ENCODE measurements at places on chromosomes 6 and 20. TPM values are rescaled to one million over a fixed set of nuclear protein-coding genes. Genes with fewer than 3 reads are reported as not detected.

GRCh38 chr6:28807682-28808280, 116.0 kb downstream of the TRIM27 start:
- no peak for DNase-seq

GRCh38 chr6:116631379-116631990, 15.2 kb downstream of the RSPH4A start:
- DNase-seq = no peak

DNA sequence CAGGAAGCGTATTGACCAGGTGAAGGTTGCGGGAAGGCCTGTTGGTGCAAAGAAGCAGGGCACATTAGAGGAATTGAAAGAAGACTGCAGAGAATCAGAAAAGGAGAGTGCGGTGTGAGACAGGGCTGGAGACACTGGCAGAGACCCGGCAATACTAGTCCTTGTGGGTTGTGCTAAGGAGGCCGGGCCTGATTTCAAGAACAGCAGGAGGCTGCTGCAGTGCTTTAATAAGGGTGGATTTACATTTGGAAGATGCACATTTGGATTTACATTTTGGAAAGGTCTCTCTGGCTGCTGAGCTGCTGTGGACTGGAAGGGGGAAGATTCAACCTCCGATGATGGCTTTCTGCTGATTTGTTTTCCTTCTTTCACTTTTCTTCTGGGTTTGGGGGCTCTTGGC, 167.8 kb downstream of the SLC24A3 start:
- no peak for DNase-seq

DNA sequence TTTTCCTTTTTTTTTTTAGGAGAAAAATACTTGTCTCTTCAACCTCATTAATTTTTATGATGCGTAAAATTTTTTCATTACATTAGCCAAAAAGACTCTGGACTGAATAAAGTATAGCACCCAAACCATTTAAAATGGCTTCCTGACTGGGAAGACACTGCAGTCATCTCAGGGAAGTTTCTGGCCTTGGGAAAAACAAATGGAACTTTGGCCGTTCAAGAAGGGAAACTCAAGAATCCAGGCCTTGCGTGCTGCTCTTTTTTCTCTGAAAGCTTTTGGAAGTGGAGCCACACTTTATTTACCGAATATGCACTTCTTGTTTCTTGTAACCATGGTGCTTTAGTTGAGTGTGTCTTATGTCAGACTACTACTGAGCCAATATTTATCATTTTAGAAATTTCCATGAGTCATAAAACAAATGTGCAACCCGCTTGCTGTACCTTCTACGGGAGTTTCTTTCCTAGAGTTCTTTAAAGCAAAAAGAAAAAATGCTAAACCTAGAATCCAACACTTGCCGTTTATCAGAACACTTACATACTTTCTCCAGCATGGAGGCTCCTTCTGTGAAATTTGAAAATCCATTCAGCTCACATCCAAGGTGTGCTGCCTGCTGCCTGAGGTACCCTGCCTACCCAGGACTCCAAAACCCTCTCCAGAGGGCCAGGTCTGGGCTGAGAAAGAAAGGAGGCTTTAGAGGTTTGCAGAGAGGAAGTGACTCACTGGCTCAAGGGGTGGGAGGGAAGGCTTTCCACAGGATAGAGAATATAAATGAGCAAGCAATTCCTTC, 11.5 kb upstream of the DSTN start:
- no peak for DNase-seq

GRCh38 chr6:134517145-134517658, 199.3 kb upstream of the SGK1 start:
- DNase-seq = no peak

GRCh38 chr6:143592335-143592734, 80.8 kb upstream of the FUCA2 start:
- DNase-seq = no peak

DNA sequence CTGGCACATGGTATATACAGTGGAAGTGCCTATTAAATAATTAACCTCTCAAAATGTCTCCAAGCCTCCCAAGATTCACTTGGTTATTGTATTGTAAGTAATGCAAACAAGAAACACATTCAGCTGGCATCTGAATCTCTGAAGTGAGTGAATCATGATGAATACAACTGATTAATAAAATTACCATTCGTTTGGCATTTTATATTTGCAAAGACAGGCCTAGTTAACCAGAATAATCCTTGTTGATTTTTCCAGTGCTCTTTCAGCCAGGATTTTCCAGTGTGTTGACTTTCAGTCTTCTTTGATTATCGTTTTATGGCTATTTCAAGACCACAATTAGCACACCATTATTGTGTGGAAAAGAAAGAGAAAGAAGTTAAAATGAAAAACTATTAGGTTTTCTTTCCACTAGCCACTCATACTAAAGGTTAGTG, 20.3 kb downstream of the SLC22A2 start:
- no peak for DNase-seq

DNA sequence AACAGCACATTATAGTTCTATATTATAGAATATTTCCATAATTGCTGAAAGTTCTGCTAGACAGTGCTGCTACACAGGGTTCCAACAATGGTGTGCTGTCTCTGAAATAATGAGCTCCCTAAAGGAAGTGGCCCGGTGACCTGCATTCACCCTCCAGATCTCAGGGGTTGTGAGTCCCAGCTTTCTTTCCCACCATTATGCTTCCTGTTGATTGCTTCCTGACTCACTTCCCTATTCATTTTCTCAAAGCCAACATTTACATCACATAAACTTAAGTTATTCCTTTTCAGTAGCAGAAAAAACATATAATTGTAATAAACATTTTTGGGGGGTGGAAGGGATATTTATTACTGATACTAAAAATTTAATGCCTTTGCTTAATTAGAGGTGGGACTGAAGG, 12.9 kb upstream of the CCN6 start:
- no peak for DNase-seq

- no peak for DNase-seq
These were observed 49.8 kb downstream of the CPXM1 start for GRCh38 chr20:2750491-2751251.

The DAAM2 gene
- total RNA-seq = not detected

The IL20RA gene
- total RNA-seq = 0.08 TPM

The LPA gene
- 2.8 TPM for total RNA-seq

The SCGN gene
- total RNA-seq = not detected

The COX4I2 gene
- not detected for total RNA-seq

The DBNDD2 gene
- total RNA-seq = 1.0 TPM

The MOG gene
- not detected for total RNA-seq

The KAT14 gene
- 15.3 TPM for total RNA-seq
